ENCODE measurements at places on chromosomes 16 and 17. TPM values are rescaled to one million over a fixed set of nuclear protein-coding genes. Genes with fewer than 3 reads are reported as not detected.

CYB561 gene
- 19.1 TPM for polyA plus RNA-seq

DNA sequence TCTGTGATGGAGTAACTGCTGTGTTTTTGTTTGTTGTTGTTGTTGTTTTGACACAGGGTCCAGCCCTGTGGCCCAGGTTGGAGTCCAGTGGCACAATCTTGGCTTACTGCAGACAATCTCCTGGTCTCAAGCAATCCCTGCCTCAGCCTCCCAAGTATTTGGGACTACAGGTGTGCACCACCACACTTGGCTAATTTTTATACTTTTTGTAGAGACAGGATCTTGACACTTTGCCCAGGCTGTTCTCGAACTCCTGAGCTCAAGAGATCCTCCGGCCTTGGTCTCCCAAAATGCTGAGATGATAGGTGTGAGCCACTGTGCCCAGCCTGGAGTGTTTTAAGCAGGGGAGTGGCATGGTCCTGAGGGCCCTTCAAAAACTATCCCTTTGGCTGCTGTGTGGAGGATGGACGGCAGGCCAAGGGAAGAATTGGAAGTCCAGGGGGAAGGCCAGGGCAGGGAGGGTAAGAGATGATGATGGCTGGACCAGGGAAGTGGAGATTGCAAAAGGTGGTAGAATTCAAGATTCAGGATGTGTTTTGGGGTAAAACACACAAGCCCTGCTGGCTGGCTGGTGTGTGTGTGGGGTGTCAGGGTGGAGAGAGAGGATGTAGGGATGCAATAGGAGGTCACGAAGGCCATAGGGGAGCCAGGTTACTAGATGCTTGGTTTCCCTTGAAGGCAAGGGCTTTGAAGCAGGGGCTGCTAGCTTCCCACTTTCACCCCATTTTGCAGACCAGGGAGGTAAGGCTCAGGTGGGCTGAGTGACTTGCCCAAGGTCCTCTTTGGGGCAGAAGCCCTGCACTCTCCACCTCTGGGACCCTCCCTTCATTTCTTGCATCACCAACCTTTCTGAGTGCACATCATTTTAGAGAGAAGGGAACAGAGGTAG, 18.8 kb upstream of the PLLP start:
- no peak for DNase-seq

DNA sequence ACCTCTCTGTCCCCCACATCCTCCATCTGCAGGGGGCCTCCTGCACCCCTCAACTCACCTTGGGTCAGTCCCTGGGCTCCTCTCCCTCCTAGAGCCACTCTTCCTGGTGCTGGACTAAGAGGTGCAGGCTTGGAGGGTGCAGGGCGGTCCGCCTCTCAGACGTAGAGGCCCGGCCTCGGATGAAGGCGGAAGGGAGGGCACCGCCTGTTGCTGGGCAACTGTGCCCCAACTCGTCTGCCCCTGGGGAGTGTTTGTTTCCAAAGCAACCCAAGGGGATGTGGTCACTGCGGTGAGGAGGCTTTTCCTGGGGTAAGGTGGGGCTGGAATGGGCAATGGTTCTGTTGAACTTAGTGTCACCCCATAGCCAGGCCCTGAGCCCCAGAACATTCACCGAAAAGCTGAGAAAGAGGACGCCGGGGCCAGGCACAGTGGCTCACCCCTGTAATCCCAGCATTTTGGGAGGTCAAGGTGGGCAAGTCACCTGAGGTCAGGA, at the start of gene C16orf54:
TSS of gene C16orf54 (minus strand) at position 138 of the 493 bp plus-strand sequence. CDS start 1,039 bp downstream, outside the sequence.
- no peak for DNase-seq

- no peak for DNase-seq
Measured at GRCh38 chr16:81765111-81765919, 13.8 kb upstream of the PLCG2 start.

MYH1 gene
- 0.10 TPM for polyA plus RNA-seq

GRCh38 chr16:85402910-85403692, 210.0 kb upstream of the GSE1 start:
- DNase-seq: no peak

OTOP2 gene
- not detected for polyA plus RNA-seq

SLC5A11 gene
- not detected for polyA plus RNA-seq

GRCh38 chr16:85642762-85643358, 29.7 kb downstream of the GSE1 start:
- no peak for DNase-seq

DNA sequence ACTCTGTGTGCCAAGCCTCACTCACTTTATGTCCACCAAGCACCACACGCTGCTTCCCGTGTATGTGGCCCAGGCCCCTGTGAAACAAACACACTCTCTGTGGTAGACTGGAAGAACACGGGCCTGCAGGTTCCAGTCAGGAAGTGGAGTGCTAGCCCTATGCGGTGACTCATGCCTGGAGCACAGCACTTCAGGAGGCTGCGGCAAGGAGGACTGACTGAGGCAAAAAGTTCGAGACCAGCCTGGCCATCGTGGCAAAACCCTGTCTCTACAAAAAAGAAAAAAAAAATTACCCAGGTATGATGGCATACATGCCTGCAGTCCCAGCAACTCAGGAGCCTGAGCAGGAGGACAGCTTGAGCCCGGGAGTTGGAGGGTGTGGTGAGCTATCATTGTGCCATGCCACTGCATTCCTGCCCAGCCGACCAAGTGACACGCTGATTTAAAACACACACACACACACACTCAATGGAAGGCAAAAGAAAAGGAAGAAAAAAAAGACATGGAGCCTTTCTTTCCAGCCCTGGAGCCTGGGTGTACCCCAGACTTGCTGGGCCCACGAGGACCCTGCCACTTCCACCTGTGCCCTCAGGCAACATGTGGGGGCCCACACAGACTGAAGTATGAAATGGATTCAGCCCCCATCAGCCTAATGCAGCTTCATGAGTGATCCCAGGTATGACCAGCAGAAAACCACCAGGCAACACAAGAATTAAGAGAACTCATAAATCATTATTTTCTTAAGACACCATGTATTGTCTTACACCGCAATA, 126.6 kb downstream of the ANKRD11 start:
- peak; percentile 84 for DNase-seq

TMEM114 gene
- not detected for polyA plus RNA-seq

ZG16B gene
- polyA plus RNA-seq: not detected

RNF227 gene
- 3.1 TPM for polyA plus RNA-seq

KRTAP4-1 gene
- polyA plus RNA-seq: not detected

CD300H gene
- polyA plus RNA-seq: not detected

NPIPB6 gene
- polyA plus RNA-seq: 0.48 TPM

MYH13 gene
- polyA plus RNA-seq: not detected

DNA sequence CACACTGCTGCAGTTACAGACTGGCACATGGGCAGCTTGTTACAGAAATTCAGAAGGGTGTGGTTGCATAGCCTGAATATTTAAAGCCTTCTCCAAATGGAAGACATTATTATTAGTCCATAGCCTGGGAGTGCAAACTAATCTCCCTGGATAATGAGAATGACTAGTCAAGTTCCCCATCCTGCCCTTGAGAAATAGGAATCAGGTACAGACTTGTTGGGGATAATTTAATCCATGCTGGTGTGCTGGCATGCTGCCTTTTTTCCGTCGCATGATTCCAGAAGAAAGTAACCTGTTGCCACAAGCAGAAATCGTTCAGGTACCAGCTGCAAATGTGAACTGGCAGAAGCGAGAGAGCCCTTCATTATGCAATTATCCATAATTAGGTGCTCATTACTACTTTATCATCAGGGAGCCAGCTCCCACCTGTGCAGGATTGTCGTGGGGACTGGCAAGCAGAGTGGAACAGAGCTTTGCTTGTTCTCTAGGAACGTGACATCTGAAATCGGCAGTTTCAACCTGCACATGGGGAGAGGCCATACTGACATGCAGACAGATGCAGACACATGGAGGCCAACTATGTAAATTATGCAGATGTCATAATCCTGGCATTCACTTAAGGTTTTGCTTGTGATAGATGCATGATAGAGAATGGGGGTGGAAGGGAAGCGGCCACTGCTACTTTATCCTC, 419.4 kb downstream of the PMP22 start:
- peak; percentile 19 for DNase-seq
